A549 treated with GW870086 at 1 μM for 4 hours (cell line): ENCODE measurements at places on chromosomes 5 and 9. TPM values are rescaled to one million over a fixed set of nuclear protein-coding genes. Genes with fewer than 3 reads are reported as not detected.

The LCN2 gene
- 2.4 to 6.8 TPM (median 3.2 TPM) in 5 replicates for total RNA-seq

The NXNL2 gene
- 0.45 to 1.0 TPM (median 0.80 TPM) in 5 replicates for total RNA-seq

The PRDM9 gene
- not detected in 5 replicates for total RNA-seq

The GPR21 gene
- not detected in 5 replicates for total RNA-seq

The MUSK gene
- not detected in 5 replicates for total RNA-seq

The HEMGN gene
- total RNA-seq, result not detected in 5 replicates

The SPATA6L gene
- 1.4 to 2.9 TPM (median 2.2 TPM) in 5 replicates for total RNA-seq

The MOB3B gene
- 7.2 to 11.0 TPM (median 9.6 TPM) in 5 replicates for total RNA-seq

The GRHPR gene
- total RNA-seq, result 153 to 175 TPM (median 172 TPM) in 5 replicates

The IFNA17 gene
- not detected in 5 replicates for total RNA-seq

The SLIT3 gene
- 13.4 to 18.4 TPM (median 16.4 TPM) in 5 replicates for total RNA-seq

The TICAM2 gene
- 0.72 to 1.4 TPM (median 1.3 TPM) in 5 replicates for total RNA-seq

The ADAMTS6 gene
- 0.03 to 0.16 TPM (median 0.06 TPM) in 5 replicates for total RNA-seq
